Epithelial cell of prostate (primary cell): ENCODE measurements at places on chromosomes 13 and 19.

DNA sequence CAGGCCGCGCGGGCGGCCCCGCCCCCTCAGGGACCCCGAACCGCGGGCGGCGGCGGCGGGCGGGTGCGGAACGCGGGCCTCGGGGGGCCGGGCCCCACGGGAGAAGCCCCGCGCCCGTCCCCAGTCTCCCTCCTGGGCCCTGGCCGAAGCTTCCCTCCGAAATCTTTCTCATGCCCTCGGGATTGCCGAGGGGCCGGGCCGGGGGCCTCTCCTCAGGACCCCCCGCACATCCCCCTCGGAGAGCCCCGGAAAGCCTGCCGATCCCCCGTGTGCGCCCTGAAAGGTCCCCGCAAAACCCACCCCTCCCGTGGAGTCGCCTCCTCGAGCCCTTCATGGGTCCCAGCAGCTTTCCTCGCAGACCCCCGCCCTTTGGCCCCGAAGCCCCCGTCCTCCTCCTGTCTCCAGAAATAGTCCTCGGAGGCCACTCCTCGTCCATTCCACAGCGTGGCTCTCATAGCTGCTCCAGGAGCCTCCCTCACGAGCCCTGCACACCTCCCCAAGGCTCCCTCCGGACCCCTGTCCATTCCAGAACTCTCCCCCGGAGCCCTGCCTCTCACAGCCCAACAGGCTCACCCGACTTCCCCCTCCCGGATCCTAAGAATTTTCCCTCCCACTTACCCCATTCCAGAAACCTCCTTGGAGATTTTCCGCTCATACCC lies 555 bp downstream of the SAMD4B start:
- DNase-seq: no peak

DNA sequence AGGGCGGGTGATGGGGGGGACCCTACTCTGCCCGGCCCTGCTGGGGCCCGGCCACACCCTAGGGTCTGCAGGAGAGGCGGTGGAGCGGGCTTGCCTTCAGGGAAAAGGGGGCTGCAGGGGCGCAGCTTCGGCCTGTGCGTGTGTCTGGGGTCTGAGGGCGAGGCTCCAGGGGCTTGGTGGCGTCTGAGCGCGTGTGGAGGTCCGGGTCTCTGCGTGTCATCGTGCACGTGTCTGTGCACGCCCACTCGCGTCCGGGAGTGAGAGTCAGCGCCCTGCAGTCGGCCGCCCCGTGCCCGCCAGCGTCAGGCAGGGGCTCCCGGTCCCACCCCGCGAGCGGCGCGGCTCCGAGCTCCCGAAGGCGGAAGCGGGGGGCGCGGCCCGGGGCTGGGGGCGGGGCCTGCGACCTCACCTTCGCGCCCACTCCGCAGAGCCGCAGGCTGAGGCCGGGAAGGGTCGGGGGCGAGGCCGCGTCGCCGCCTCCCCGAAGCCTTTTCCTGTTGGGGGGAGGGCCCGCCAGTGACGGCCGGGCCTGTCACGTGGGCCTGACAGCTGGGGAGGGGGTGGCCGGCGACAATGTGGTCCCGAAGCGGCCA lies at the start of gene ARHGAP45:
Gene ARHGAP45 (plus strand): TSS at position 420 of the 593 bp plus-strand sequence. CDS start 239 bp downstream, outside the sequence.
- no peak for DNase-seq

DNA sequence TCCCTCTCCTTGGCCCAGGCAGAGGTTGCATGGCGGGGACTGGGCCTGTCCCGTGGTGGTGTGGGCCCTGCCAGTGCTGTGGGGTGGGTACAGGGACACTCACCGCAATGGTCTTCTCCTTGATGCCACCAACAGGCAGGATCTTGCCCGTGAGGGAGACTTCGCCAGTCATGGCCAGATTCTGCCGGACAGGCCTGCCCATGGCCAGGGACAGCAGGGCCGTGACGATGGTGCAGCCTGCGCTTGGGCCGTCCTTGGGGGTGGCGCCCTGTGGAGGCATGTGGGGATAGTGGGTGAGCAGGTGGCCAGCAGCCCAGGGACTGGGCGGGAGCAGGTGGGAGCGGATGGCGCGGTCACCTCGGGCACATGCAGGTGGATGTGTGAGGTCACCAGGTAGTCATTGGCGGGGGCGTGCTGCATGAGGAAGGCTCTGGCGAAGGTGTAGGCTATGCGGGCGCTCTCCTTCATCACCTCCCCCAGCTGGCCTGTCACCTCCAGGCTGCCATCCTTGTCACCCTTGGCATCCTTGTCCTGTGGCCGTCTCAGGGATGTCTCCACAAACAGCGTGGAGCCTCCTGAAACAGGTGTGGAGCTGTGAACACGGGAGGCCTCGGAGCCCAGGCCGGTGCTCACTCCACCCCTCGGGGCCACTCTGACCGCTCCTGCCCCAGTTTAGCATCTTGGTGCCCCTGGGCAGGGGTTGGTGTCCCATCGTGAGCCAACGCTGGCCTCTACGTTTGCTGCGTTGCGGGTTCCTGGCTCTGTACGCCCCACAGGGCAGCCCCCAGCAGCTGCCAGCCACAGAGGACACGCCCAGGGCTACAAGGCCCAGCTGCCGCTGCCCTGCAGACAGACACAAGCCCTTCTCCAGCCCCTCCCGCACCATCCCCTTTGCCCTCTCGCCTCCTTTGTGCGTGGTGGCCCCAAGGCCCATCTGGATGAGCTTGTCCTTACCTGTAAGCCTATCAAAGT lies 3.4 kb downstream of the RPL36 start:
- no peak for DNase-seq

DNA sequence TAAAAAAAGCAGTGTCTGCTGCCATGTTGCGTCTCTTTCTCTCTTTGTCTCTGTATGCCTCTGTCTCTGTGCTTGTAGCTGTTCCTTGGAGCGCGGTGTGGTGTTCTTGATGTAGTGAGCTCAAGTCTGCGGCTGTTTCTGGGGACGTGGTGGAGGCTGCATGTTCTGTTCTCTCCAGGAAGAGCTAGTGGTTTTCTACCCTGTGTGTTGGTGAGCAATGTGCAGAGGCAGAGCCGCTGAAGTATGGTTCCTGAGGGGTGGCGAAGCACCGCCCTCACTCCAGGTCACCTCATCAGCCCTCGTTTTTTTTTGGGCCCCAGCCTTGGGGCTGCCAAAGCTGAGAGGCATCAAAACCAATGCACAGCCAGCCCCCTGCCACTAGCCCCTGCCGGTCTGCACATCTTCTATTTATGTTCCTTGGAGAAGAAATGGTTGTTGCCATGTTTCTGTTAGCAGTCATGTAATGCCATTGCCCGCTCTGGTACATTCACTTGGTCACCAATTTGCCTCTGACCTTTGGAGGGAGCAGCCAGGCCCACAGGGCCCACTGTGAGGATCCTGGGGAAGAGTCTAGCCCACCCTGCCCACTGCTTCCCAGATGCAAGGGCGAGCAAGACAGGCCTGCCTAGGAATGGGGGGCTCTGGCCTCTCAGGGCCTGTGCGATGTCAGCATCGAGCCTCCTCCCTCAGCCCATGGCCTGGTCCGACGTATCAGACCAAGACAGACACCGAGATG lies 7.2 kb downstream of the HNRNPL start:
- DNase-seq: no peak

- DNase-seq: no peak
These were observed 409.0 kb downstream of the COG6 start for GRCh38 chr13:40064154-40065097.

- DNase-seq: no peak
These were observed 22.1 kb downstream of the ADGRL1 start for GRCh38 chr19:14183741-14184350.

DNA sequence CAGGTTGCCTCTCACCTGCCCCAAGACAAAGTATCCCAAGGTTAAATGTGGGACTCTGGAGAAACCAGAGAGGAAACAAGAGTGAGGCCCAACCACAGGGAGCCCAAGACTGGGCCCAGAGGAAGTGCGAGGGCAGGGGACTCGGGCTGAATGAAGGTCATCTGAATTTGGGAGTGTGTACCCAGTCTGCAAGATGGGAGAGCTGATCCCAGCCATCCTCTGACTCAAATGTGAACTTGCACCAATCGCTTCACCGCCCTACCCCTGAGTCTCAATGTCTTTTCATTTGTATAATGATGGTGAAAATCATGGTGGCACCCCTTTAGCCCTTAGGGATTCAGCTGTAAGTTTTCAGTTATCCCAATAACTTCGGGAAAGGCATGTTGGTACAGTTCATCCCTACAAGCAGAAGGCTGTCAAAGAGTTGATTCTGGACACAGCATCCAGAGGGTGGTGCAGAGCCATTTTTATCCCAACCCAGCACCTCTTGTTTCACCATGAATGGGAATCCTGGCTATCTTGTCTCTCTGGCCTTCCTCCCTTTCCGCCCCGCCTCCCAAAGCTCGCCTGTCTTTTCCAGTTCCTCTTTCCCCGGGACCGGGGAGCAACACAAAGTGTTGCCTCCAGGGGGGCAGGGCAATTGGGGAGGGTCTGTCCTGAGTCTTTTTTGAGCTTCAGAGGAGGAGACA lies 123.4 kb downstream of the NUFIP1 start:
- no peak for DNase-seq

DNA sequence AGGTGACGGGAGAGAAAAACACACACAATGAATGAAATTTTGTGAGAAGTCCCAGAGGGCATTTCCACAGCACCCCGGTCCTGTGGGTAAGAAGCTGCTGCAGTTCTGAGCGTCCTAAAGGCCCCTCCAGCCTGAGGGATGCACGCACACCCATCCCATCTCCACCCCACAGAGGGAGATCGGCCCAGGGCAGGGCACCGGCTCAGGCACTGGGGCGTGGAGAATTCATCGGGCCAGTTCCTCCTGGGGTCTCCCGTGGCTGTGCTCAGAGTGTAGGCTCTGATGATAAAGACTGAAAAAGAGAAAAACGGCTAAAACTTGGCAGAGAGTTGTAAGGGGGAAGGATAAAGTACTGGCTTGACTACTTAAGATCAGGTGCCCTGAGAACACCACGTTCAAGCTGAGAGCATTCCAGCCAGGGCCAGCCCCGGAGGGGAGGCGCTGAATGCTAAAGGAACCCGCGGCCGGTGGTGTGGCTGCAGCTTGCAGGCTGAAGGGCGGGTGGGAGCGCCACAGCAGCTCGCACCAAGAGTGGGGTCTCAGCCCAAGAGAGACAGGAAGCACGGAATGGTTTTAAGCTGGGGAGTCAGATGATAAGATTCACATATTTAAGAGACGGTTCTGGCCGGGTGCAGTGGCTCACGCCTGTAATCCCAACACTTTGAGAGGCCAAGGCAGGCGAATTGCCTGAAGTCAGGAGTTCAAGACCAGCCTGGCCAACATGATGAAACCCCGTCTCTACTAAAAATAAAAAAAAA lies 121.9 kb upstream of the SPACA7 start:
- DNase-seq: no peak

DNA sequence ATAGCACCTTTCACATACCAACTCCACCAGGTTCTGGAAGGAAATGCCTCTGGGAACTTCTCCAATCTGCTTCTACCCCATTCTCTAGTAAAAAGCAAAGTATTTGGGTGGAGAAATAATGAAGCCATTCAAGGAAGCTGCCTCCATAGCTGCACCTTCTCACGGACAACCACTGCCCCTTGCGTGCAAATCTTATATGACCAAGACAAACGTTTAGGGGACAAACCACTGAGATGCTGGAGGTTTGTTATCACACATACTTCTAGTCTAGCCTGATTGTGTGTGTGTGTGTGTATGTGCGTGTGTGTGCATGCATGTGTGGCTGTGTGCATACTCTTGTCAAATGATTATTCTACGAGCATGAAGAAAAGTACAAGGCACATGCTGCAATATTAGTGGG lies 6.5 kb upstream of the METTL21C start:
- no peak for DNase-seq

DNA sequence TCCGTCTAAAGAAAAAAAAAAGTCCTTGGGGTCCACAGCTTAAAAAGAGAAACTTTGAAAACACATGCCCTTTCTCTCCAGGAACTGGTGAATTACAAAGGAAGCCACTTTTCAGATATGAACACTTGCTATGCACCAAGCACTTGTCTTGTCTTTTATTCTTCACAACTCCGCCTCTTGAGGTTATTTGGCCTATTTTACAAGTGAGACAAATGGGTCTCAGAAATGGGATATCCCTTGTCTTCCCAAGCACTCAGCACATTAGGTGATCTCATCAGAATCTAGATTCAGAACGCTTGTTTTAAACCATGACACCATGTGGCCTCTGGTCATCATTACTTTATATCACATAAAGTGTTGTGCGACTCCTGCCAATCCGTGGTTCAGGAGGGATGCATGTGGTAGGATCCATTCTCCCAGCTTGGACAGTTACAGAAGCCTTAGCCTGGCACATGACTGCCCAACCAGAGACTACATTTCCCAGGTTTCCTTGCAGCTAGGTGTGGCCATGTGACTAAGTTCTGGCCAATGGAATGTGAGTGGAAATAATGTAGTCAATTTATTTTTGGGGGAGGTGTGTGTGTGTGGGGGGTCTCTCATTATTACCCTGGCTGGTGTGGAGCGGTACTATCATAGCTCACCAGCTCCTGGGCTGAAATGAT lies 13.9 kb downstream of the TSKS start:
- no peak for DNase-seq

- DNase-seq: no peak
These were observed 5.3 kb downstream of the MLNR start for GRCh38 chr13:49225223-49226042.

- DNase-seq: no peak
These were observed 60.3 kb downstream of the IRS2 start for GRCh38 chr13:109725995-109726637.

- no peak for DNase-seq
These were observed 24.9 kb downstream of the NFILZ start for GRCh38 chr19:8655340-8655709.

DNA sequence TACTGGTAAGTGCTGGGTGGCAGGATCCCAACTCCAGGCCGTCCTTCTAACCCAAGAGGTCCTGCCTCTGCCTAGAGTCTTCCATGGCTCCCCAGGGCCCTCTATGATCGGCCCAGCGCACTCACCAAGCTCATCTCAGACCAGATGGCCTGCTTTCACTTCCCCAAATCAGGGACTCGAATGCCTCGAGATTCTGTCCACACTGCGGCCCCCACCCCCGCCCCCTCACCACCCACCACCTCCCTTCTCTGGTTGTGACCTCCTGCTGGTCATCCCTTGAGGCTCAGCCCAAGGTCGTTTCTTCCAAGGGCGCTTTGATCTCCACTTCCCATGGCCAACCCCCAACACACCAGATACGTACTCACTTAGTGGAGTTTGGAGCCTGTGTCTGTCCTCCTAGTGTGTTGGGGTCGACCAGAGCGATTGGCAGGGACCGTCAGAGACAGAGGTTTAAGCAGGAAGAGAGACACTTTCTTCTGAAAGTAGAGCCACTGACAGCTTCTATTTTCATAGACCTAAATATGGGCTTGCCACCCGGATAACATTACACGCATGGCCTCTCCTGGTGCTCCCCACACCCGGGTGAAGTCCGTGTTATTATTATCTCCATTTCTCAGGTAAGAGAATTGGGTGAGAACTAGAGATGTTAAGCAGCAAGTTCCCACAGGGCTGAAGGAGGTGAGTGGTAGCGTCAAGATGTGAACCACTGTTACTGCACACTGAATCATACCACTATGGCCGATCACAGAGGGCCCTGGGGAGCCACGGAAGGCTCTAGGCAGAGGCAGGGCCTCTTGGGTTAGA lies at the start of gene FCER2:
Gene FCER2 (minus strand): TSS at position 478 of the 804 bp plus-strand sequence. CDS start 2,371 bp downstream, outside the sequence.
- DNase-seq: no peak

- DNase-seq: no peak
These were observed 48.8 kb downstream of the TSHZ3 start for GRCh38 chr19:31300422-31300821.

- no peak for DNase-seq
These were observed 1.1 kb downstream of the PGLS start for GRCh38 chr19:17512574-17512939.

GRCh38 chr13:53068585-53069520 lies 40.2 kb downstream of the OLFM4 start:
- DNase-seq: no peak
